Chondrocyte (in vitro differentiated cells): ENCODE measurements at places on chromosomes 12 and 14. TPM values are rescaled to one million over a fixed set of nuclear protein-coding genes. Genes with fewer than 3 reads are reported as not detected.

Gene MGP
- total RNA-seq, result 158 to 215 TPM (median 213 TPM) in 3 replicates

Gene REM2
- total RNA-seq, result 0.10 TPM in 1 of 3 replicates, not detected in the others

DNA sequence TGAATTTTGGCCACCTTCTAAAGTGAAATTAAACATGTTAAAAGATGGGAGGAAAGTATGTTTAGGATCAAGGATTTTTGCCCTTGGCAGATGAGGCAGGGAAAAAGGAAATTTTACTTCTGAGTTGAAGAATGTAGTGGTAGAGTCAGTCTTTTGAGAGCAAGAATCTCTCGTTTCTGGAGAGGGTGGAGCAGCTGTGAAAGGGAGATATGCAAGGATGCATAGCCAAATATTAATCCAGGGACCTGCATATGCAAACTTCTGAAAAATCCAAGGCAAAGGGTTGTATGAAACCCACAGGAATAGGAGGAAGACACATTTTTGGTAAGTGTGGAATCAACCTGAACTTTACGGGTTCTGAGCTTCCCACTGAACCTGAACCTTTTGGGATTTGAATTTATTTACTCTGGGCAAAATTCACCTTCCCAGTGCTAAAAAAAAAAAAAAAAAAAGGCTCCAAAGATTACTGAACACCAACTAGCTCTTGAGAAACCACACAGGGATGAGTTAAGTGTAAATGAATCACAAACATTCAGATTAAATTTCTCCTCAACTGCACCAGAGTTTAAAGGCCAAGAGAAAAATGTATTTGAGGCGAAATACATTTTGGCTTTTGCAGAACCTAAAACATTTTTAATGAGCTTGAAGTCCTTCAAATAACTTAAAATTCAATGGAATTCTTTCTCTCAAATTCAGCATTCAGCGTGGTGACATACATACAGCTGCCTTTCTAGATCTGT, 187.1 kb upstream of the CDKN3 start:
- peaks cover 71% of the 10 kb centered on the region for H3K4me1 ChIP-seq
- peak overlapping the region; percentile 60 for H3K27ac ChIP-seq
- no peaks in the 10 kb centered on the region for H3K36me3 ChIP-seq
- DNase-seq, result no peak

Gene RNF212B
- total RNA-seq, result not detected in 3 replicates

Gene ACSM4
- not detected in 3 replicates for total RNA-seq

DNA sequence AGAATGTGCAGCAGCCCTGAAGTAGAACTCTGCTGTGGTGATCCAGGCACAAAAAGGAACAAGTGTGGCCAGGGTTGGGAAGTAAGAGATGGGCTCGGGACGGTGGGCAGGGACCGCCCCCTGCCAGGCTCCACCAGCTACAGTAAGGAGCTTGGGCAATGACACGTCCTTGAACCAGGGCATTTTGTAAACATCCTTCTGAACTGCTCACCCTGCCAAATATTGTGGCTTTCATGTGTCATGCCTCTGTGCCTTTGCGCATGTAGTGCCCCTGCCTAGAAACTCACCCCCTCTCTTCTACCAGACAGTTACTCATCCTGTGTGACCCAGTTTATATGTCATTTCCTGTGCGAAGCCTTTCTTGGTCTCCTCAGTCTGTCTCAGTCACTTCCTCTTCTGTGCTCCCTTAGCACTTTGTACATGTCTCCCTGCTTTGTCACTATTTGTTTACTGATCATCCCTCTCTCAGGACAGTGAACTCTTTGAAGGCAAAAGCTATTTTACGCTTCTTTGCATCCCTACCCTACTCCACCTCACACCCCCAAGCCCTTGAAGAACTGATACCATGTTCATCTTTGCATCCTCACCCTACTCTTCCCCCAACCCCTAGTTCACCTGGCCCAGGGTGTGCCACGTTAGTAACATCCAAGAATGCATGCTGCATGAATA, 108.9 kb upstream of the PLEKHG7 start:
- no peaks in the 10 kb centered on the region for H3K27me3 ChIP-seq
- H3K36me3 ChIP-seq, result no peaks in the 10 kb centered on the region
- peaks cover 20% of the 10 kb centered on the region for H3K4me1 ChIP-seq
- H3K27ac ChIP-seq, result peak overlapping the region; percentile 80
- H3K4me3 ChIP-seq, result no peak overlapping the region

Gene KCNJ8
- 1.1 TPM in 2 of 3 replicates, not detected in the other for total RNA-seq

DNA sequence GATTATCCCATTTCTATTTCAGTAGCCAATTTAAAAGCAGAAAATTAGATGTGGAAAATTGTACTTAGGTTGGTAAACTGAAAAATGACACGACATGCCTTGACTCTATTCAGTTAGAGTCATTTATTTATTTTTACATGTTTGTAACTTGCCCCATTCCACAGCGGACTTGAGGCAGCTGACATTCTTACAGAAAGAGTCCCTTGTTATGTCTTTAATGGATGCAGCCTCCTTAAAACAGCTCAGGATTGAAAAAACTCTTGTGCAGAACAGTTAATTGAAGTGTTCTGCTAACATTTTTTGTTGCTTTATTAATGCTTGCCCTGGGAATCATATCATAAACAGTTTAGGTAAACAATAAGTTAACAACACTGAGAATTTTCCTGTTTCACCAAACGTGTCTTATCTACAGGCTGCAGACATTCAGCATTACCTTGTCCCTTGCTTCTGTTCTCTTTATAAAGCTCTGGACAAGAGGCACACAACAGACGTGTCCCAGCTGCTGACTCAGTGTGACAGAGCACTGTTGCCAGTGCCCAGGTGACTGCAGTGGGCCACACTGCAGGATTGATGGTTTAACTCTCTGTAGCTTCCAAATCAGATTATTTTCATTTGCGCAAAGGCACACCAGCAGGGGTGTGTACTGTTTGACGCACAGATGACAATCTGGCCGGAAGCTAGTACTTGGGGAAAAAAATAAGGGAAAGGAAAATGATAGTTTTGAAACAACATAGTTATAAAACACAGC, 101.6 kb downstream of the PELI2 start:
- H3K36me3 ChIP-seq, result no peaks in the 10 kb centered on the region
- H3K4me1 ChIP-seq, result no peaks in the 10 kb centered on the region
- no peaks in the 10 kb centered on the region for H3K27me3 ChIP-seq
- H3K4me3 ChIP-seq, result no peak overlapping the region

DNA sequence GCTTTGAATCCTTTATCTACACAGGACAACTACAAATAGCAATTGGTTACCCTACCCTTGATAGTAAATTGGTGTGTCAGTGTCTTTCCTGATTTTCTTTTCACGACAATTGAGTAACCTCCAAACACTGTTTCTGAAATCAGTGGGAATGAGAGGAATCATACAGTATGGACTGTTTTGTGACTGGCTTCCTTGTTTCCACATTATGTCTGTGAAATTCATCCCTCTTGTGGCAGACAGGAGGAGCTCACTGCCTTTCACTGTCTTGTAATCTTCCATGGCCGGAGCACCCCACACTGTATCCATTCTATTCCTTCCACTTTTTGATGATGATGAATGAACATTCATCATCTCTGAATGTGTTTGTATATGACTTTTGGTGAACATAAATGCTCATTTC, 164.0 kb upstream of the PZP start:
- H3K4me1 ChIP-seq, result no peaks in the 10 kb centered on the region
- H3K36me3 ChIP-seq, result no peaks in the 10 kb centered on the region
- H3K27ac ChIP-seq, result no peak overlapping the region
- no peak for DNase-seq
- peaks cover 10% of the 10 kb centered on the region for H3K27me3 ChIP-seq

DNA sequence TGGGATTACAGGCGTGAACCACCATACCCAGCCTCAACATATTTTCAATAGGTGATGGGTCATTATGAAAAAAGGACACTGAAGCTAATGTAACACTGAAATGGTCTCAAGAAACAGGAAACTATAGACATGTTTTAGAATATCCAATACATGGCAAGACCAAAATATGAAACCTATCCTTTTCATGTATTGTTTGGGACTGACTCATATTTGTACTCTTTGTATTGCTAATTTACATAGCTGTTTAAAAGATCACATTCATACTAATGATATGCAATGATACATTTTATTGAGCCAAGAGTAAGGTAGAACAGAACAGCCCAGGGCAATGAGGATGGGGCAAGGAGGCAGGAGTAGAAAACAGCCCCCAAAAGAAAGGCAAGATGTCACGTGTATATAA, 32.6 kb downstream of the RESF1 start:
- no peak overlapping the region for H3K4me3 ChIP-seq
- no peak for DNase-seq
- H3K27me3 ChIP-seq, result no peaks in the 10 kb centered on the region

Gene PTGDR
- total RNA-seq, result 0.07 TPM in 1 of 3 replicates, not detected in the others

Gene PNN
- total RNA-seq, result 40.0 to 51.9 TPM (median 45.3 TPM) in 3 replicates

DNA sequence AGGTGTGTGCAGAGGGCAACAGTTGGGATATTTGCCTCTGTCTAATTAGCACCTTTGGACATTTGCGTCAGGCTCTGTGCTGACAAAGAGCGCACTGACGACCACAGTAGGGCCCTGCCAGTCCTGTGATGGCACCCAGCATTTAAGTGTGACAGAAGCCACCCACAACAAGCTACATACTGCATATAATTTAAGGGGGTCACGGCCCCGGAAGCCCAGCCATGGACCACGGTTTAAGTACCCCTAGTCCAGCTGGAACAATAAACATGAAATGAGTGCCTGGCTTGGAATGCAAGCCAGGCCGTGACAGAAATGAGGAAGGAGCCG, 16.8 kb upstream of the DYNC1H1 start:
- no peaks in the 10 kb centered on the region for H3K36me3 ChIP-seq
- peaks cover 3% of the 10 kb centered on the region for H3K27me3 ChIP-seq
- DNase-seq, result no peak
- peak overlapping the region; percentile 100 for H3K27ac ChIP-seq

Gene CIDEB
- not detected in 3 replicates for total RNA-seq

DNA sequence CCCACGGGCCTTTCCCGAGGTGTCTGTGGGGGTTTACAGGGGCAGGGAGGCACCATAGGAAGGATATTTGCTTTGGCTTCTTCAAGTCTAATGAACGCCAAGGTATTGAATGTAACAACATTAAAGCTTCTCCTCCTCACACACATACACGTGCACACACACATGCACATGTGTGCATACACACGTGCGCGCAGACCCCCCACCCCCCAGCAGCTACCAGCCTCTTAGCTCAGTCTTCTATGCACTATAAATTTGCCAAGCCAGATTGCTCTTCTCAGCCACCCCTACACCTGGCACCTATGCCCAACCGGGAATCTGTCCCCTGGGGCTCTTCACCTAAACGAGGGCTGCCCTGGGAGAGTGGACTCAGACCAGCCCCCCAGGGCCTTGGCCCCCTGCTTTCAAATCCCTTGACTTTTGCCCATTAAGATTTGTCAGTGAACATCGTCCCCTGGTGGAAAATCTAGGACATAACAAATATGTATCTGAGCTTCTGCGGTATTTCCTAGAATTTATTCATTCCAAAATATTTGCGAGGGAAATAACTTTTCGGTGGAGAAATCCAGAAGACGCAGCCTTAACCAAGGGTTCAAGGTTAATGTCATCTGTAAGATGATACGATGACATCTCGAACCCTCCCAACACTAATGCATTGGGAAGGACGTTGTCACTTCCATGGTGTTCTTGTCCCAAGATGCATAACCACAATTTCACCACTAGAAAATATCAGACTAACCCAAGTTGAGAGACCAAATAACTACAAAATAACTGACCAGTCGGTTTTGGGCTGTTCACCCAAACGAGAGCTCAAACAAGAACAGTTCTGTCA, 330.4 kb downstream of the MED13L start:
- H3K27me3 ChIP-seq, result no peaks in the 10 kb centered on the region
- no peak for DNase-seq
- no peaks in the 10 kb centered on the region for H3K4me1 ChIP-seq
- no peak overlapping the region for H3K4me3 ChIP-seq
- H3K27ac ChIP-seq, result no peak overlapping the region
